ENCODE measurements at places on chromosomes 2 and 18. TPM values are rescaled to one million over a fixed set of nuclear protein-coding genes. Genes with fewer than 3 reads are reported as not detected.

DNA sequence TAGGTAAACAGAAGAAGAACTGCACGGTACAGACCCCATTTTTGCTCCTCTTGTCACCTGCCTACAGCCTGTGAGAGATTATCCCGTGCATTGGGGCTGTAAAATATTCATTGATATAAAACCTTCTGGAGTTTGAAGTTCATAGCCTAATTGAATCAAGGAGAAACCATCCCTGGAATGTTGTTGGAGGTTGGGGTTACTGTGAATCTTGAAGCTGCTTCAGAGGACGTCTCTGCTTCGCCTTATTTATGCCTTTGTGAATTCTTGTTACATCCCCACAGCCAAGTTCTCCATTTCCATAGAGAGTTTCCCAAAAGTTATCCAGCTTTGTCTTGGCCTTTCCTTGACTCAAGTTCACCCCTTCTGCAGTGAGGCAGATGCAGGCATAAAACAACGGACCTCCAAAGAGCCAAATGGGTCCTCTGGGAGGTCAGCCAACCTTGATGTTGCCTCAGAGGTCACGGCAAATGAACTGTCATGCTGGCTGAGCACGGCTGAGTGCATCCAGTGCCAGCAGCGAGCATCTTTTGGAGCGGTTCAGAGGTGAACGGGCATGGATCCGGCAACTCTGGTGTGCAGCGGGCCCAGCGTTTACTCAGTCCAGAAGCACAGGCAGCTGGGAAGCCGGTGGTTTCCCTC lies 317.6 kb downstream of the PRKCE start:
- H3K4me3 ChIP-seq = no peak overlapping the region
- no peak overlapping the region for H3K27ac ChIP-seq
- peaks cover 11% of the 10 kb centered on the region for H3K4me1 ChIP-seq
- DNase-seq = no peak
- no peaks in the 10 kb centered on the region for H3K27me3 ChIP-seq

Gene ST6GAL2
- not detected for total RNA-seq

Gene SLC11A1
- total RNA-seq = 0.09 TPM

GRCh38 chr18:80042785-80043184 lies 8.6 kb downstream of the RBFA start:
- H3K36me3 ChIP-seq = peaks cover 51% of the 10 kb centered on the region
- DNase-seq = no peak
- no peak overlapping the region for H3K4me3 ChIP-seq
- H3K27me3 ChIP-seq = no peaks in the 10 kb centered on the region
- no peak overlapping the region for H3K27ac ChIP-seq

Gene CTAGE1
- total RNA-seq = not detected

GRCh38 chr2:68871159-68871764 lies at the start of gene BMP10:
Gene BMP10 (minus strand): TSS chr2:68871397. CDS start chr2:68871358, 39 bp downstream.
- H3K4me3 ChIP-seq = no peak within 1 kb of the TSS
- no peak for DNase-seq
- H3K27ac ChIP-seq = no peak within 1 kb of the TSS
- peaks cover 3% of the 10 kb centered on the region for H3K27me3 ChIP-seq

- H3K36me3 ChIP-seq = no peaks in the 10 kb centered on the region
- DNase-seq = no peak
- H3K4me1 ChIP-seq = no peaks in the 10 kb centered on the region
Observed at GRCh38 chr18:48059455-48060010, 129.1 kb upstream of the SMAD2 start.
